WERI-Rb-1 (cell line): ENCODE measurements at places on chromosomes 6 and 20.
A peak's percentile ranks its signal among the peaks of the same experiment; 100 is the strongest.

- no peak for DNase-seq
Measured at GRCh38 chr6:169904051-169904922, 152.9 kb downstream of the ERMARD start.

DNA sequence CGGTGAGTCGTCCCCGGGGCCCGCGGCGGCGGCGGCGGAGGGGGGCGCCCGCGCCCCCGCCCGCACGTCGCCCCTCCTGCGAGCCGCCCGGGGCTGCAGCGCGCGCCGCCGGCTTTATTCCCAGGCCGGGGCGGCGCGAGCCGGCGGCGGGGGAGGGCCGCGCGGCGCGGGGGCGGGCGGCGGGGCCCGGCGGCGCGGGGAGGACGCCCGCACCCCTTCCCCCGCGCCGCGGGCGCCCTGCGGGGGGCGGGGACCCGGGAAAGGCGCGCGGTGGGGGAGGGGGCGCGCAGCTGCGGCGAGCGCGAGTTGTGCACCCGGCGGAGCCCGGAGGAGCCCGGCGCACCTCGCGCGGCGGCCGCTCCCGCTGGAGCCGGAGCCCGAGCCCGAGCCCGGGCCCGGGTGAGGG lies 646 bp downstream of the HMGA1 start:
- DNase-seq = peak; percentile 42

DNA sequence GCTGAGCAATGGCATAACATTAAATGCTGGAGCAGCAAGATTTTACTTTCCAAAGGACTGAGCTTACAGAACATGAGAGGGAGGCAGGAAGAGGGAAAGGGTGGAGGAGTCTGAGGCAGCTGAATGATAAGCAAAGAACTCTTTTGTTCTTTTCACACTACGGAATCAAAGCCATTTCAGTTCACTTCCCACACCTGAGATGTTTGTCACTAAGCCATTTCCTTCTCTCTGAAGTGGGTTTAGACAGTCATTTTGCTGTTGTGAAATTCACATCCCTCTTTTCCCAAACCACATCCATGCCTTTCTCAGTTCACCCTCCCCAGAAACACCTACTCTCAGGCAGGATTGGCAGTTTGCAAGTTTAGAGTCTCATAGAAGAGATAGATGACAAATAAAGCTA lies 267.9 kb downstream of the ADGRG6 start:
- no peak for DNase-seq

GRCh38 chr6:143026696-143027449 lies 33.8 kb upstream of the AIG1 start:
- peak; percentile 52 for DNase-seq

DNA sequence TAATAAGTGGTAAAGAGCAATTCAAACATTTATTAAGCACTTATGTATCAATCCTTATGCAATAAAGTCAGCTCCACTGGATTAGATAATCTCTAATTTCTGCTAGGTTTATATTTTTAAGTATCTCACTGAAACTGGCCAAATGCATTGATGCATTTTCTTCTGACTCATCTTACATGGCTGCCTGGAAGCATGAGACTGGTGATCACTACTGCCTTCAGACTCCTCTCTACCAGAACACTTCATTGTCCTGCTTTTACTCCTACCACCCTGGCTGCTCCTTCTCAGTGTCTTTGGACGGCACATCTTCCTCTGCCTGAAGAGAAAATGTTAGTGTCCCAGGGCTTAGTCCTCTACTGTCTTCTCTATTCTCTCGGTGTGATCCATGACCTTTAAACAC lies 7.4 kb downstream of the CEP85L start:
- no peak for DNase-seq

- DNase-seq = no peak
Measured at GRCh38 chr6:31354158-31354863, 2.7 kb downstream of the HLA-B start.

DNA sequence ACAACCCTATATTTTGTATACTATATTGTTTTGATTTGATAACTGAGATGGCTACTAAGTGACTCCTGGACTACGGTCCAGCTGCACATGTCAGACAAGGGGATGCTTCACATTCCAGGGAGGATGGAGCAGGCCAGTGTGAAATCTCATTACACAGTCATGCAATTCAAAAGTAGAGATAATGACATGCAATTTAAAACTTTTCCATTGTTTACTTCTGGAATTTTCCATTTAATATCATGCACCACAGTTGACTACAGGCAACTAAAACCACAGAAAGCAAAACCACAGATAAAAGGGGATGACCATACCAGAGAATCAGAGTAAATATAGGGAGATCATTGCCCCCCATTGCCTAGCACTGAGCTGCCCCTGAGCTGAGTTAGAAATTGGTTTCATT lies 366.4 kb downstream of the BTBD9 start:
- no peak for DNase-seq

DNA sequence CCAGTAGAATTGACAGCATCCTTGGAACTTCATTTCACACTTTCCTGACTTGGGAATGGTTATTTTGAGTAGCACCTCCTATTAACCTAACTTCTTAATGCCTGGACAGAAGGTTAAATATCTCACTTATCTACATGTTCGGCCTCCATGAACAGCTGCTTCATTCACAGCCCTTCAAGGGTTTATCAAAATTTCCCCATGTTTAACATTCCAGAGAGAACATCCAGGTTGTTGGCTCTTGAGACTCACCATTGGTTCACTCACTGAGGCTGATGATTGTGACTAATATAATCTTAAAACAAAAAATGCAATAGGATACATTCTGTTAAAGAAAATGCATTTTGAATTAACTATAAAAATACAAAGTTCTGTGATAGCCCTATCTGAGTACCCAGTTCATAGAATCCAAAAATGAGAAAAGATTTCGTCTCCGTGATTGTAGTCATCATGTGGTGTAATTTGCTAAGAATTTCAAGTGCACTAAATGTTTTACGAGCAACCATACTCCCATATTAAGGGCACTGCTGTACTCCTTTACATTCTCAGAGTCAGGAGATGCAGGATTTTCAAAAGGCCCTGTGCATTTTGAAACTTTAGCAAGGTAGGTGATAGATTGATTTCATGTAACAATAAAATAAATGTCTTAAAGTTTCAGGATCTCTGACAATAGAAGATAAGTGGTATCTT lies 260.6 kb upstream of the TAB2 start:
- DNase-seq = no peak

DNA sequence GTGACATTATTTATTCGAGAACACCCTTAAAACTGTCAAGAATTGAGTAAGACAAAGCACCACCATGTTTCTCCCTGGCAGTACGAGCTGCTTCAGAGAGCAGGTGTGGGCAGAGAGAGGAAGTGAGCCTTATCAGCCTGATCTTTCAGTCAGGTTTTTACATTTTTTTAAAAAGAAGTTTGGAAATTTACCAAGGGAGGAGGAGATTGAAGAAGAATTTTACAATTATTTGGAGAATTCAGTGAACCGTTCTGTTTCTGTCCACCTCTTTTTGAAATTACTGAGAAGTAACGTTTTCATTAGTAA lies 75.5 kb downstream of the ZDHHC14 start:
- DNase-seq = no peak

DNA sequence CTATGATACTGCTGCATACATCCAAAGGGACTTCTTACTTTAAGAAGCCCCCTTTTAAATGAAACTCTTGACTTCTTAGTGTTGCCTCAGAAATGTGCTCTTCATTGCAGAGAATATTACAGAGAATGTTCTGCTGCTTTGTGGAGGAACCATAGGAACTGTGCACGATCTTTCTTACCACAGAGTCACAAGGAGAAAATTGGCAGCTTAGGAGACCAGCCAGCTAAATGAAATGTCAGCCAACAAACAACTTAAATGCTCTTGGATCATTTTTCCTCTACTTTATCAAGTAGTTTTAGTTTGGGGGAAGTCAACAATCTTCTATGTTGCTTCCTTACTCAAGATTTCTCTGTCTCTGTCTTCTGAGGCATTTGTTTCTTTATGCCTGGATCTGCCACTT lies 125.9 kb upstream of the MLIP start:
- no peak for DNase-seq

DNA sequence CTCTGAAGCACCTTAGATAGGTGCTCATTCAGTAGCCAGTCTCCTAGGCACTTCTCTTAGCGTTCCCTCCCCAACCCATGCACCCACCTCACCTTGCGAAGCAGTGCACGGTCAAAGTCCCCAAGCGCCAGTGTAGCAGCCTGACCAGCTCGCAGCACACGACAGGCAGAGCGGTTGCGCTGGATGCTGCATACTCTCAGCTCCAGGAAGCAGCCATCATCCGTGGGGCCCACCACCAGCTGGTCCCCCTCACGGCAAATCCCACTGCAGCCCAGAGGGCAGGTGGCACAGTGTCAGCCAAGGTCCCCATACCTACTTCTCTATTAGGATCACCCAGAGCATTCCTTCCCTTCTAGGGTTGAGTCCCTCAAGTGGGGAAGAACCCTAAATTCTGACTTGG lies 6.5 kb downstream of the GTPBP2 start:
- DNase-seq = no peak

GRCh38 chr6:25987845-25988244 lies 25.2 kb downstream of the TRIM38 start:
- no peak for DNase-seq

DNA sequence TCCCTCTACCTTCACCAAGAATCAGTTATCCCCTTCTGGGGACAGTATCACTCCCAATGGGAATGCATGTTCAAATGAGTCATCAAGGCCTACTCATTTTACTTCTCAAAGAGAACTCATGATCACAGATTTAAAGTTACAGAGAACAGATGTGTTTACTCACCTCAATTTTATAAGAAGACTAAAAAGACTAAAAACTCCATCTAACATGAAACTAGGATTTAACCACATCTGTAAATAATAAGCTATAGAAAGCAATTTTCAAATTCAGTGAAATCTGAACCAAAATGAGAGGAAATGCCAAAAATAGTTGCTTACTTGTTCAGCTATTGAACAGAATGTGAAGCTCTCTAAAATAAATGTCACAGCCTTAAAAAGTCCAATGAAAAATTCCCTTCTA lies 300.1 kb upstream of the KCNQ5 start:
- DNase-seq = no peak
